Left renal cortex interstitium (tissue), 4 donors: ENCODE measurements at places on chromosomes 3 and 15.

GRCh38 chr15:31305375-31305774 is 21.3 kb upstream of the KLF13 start:
- DNase-seq = no peak

GRCh38 chr3:45224824-45225464 is 1.1 kb downstream of the TMEM158 start:
- no peak for DNase-seq

DNA sequence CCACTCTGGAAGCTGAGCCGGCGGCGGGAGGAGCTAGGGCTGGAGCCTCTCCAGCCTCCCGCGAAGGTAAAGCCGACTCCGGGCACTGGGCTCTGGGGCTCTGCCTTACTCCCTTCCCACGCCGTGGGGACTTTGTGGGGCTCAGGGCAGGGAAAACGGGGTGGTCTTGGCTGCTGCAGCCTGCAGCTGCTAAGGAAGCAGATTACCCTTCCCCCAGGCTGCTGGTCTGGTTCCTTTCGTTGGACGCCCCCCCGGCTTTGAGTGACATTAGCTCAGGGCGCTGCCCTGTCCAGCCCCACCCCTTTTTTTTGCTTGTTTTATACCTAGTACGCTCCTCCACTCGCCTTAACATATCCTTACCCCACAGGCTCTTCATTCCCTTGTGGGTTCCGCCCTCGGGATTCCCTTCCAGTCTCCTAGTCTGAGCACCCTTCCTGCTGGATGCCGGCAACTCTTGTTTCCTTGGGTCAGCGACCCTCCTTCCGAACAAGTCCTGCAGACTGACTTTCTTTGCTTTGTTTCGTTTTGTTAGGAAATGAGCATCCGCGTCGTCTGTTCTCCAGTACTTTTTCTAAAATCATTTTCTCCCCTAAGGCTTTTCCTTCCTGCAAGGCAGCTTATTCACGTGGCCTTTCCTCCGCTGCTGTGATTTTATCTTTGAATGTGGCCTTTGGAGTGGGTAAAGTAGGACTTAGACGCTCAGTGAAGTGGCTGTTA is 551 bp downstream of the DNAJC13 start:
- DNase-seq = peak; percentile 60

- DNase-seq = no peak
Measured at GRCh38 chr15:88512601-88513000, 33.9 kb downstream of the DET1 start.

DNA sequence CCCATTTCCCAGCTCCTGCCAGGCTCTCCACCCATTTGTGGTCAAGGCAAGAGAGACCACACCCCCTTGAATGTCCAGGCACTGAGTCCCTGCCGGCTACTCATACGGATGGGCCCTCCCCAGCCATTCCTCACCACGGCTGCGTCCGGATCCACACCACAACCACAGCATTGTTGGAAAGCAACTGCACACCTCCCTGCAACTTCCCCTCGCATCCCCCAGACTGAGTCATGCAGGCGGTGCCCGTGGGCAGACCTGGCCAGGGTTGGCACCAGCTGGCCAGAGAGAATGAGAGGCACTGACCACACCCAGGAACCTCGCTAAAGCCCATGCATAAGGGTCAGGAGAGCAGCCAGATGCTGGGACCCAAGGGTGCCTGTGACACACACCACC is 30.5 kb downstream of the LOXL1 start:
- no peak for DNase-seq

DNA sequence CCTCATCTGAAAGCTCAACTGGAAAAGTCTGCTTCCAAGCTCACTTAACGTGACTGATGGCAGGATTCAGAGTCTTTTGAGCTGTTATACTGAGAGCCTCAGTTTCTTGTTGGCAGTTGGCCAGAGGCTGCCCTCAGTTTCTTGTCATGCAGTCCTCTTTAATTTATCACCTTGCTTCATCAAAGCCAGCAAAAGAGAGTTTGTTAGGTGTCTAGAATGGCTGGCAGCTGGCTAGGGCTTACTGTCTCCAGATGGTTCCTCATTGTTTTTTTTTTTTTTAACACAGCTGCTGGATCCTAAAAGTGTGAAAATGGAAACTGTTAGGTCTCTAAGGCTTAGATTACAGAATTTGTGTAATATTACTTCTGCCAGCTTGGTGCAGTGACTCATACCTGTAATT is 310.6 kb downstream of the PDCD6IP start:
- DNase-seq = no peak

GRCh38 chr3:138381950-138382715 is 33.8 kb downstream of the MRAS start:
- DNase-seq = no peak

GRCh38 chr3:130939753-130940152 is 45.9 kb downstream of the ATP2C1 start:
- no peak for DNase-seq

DNA sequence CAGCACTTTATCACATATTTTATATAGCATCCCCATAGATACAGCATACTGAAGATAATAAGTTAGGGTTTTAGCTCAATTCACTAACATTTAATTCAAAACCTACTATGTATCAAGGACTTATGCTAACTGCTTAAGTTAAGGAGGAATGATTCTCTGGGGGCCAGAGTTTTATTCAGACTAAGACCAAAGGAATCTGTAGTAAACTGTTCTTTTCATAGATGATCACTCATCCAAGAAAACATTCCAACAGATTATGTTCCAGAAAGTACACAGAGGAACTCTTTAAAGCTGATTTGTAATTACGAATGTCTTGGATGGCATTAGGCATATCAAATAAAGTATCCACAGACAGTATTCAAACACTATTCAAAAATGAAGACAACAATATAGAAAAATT is 226.4 kb downstream of the SCAPER start:
- no peak for DNase-seq

- DNase-seq = no peak
Measured at GRCh38 chr3:47251689-47252088, 30.9 kb downstream of the KIF9 start.
